ENCODE measurements at places on chromosomes 7 and 10.
A peak's percentile ranks its signal among the peaks of the same experiment; 100 is the strongest.

- no peak for DNase-seq
These were observed 62.8 kb downstream of the TAF3 start for GRCh38 chr10:7881119-7881518.

GRCh38 chr7:29140873-29141468 is 5.4 kb downstream of the CPVL start:
- no peak for DNase-seq

- DNase-seq: no peak
These were observed 321.5 kb upstream of the GHITM start for GRCh38 chr10:83817797-83818196.

GRCh38 chr7:149196151-149196704 is 882 bp downstream of the ZNF282 start:
- no peak for DNase-seq

- DNase-seq: no peak
These were observed 4.5 kb downstream of the GHRHR start for GRCh38 chr7:30968294-30968693.

- DNase-seq: peak; percentile 18
These were observed at the start of gene DGKI for GRCh38 chr7:137846827-137847567. Gene DGKI (minus strand): TSS chr7:137846974.

DNA sequence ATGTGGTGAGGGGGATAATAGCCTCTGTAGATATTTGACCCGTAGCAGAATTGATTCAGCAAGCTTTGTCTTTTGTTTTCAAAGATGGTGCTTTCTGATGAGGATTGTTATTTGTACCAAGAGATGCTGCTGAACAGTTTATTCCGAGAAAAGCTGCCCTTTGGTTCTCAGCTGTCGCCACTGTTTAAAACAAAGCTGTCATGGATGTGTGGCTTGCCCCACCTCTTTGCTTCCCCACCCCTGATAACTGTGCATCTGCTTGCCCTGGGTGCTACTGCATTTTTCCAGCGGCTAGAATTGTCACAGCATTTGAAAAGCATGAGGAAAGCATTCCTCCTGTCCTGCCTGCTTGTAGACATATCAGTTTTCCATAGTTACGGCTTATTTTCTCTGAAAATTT is 226.9 kb upstream of the CSTF2T start:
- DNase-seq: no peak

- DNase-seq: peak; percentile 53
These were observed 2.6 kb downstream of the MRPS33 start for GRCh38 chr7:141012044-141012685.

DNA sequence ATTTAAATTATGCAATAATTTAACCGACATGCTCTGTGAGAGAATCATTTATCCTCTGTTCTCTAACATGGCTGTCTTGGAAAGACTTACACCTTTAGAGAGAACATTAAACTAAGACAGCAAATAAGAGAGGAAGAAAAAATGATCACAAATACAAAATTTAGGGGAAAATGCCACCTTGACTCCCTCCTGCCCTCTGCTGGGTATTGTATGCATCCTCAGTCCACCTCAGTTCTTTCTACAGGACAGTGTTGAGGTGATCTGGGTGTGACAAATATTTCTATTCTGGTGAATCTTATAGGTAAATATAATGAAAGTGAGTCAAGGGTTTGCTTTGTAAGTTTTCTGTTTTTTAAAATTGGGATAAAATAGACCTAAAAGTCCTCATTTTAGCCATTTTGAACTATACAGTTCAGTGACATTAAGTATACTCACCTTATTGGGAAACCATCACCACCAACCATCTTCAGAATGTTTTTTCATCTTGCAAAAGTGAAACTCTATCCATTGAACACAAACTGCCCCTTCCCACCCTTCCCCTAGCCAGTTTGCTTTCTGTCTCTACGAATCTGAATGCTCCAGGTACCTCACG is 61.5 kb upstream of the ELMO1 start:
- no peak for DNase-seq

DNA sequence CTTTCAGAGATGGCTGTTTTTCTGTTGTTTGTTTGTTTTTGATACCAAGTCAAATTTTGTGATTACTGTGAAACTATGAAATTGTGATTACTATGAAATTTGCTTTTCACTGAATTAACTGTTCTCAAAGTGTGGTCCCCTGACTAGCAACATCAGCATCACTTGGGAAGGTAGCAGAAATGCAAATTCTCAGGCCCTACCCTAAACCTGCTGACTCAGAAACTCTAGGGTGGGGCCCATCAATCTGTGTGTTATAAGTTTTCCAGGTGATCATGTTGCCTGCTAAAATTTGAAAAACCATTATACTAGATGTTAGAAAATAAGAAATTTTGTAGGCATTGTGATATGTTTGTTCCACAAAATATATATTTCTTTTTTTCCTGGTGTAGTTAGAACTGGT is 1.2 kb downstream of the IFIT1B start:
- no peak for DNase-seq

GRCh38 chr10:78634835-78635234 is 433.9 kb upstream of the ZMIZ1 start:
- no peak for DNase-seq

DNA sequence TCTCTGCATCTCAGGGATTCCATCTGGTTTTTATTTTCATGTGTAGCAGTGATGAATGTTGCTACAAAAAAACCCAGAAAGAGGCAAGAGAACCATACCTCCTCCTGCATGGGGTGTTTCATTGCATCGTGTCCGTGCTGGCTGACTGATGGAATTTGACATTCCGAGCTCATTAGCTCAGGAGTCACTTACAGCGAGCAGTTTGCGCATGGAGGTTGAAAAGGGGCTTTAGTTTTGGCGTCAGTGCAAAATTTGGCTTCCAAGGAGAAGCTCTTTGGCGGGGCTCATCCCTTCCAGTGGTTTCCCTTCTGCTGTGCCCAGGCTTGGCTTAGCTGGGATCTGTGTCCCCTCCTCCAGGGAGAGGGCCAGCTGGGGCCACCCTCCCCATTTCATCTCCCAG is 25.8 kb downstream of the EMX2 start:
- peak; percentile 94 for DNase-seq

GRCh38 chr10:16942381-16943078 is 125.3 kb upstream of the RSU1 start:
- no peak for DNase-seq

DNA sequence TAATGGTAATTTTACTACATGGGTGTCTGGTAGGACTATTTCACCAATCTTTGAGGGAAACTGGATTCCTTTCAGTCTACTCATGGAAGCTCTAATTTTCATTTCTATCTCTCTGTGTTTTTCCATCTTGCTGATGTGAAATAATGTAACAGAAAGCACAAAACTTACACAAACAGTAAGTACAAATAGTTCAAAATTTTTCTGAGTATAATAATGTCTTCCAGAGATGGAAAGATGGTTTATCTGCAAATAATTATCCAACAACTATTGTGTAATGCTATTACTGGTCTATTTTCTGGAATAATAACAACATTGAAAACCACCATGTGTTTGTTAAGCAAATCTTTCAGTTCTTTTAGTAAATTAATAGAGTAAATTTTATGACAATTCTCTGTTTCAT is 565.8 kb upstream of the MGMT start:
- DNase-seq: no peak

- no peak for DNase-seq
These were observed 169.9 kb upstream of the ADO start for GRCh38 chr10:62634576-62634975.

DNA sequence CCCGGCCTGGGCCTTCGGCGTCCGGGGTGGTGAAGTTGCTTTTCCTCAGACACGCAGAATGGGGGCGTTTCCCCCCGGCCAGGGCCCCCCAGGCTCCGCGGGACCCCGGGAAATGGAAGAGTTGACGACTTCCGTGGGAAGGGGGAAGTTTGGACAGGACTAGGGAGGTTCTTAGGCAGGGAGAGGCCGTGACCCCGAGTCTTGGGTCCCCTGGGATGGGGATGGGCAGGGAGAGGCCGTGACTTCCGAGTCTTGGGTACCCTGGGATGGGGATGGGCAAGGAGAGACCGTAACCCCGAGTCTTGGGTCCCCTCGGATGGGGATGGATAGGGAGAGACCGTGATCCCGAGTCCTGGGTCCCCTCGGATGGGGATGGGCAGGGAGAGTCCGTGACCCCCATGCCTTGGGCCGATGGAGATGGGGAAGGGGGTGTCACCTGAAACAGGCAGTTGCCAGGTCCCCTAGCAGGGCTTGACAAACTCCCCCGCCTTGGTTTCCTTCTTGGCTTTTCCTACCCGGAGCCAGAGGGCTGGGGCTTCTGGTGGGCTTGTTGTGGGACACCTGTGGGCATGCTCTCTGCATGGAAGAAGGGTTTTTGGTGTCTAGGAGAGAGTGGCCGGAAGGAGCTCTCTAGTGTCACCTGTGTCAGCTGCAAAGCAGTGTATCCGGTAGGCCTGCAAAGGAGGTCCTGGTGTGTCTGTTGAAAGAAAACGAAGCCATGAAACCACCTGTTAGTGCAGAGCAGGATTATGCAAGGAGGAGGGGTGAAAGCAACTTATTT is 1.1 kb downstream of the TRRAP start:
- no peak for DNase-seq

GRCh38 chr7:17046666-17047065 is 164.9 kb upstream of the AGR3 start:
- no peak for DNase-seq

GRCh38 chr10:78408671-78409472 is 375.2 kb downstream of the RPS24 start:
- no peak for DNase-seq

GRCh38 chr10:81949283-81949682 is 74.3 kb downstream of the NRG3 start:
- DNase-seq: no peak

DNA sequence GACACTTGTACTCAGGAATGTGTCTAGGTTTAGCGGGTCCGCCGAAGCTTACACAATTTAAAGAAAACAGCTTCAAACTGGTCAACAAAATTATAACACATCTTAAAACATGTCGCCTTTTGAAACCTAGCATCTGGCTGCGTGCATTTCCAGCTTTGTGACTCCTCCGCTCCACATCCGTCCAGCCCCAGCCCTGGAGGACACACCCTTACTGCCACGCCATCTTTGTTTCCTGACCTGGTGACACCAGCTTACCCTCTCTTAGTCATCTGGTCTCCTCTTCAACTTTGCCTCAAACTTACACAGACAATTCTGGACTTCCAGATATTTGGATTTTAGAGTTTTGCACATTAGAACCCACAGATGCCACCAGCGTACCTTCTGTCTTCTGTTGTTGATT is 198.7 kb upstream of the VSTM2A start:
- DNase-seq: no peak

- DNase-seq: peak; percentile 35
These were observed 17.9 kb upstream of the FFAR4 start for GRCh38 chr10:93548376-93549071.

GRCh38 chr7:16400893-16401275 is 20.5 kb downstream of the CRPPA start:
- no peak for DNase-seq

DNA sequence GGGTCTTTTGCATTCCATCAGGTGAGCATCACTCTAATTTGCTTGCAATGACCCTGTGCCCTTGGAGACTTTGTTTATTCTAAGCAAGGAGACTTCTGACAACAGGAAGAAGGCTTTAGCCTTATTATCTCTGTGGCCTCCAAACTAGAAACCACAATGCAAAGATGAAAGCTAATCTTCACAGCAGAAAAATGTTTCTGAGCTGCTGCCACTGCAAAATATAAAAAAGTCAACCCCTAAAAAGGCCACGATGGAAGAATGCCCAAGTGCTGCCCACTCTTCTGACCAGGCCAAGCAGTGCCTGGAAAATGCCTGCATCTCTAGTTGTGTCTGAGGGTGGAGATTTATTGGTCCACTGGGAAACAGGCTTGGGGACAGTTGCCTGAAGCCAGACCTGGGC is 299.9 kb downstream of the C7orf25 start:
- no peak for DNase-seq

DNA sequence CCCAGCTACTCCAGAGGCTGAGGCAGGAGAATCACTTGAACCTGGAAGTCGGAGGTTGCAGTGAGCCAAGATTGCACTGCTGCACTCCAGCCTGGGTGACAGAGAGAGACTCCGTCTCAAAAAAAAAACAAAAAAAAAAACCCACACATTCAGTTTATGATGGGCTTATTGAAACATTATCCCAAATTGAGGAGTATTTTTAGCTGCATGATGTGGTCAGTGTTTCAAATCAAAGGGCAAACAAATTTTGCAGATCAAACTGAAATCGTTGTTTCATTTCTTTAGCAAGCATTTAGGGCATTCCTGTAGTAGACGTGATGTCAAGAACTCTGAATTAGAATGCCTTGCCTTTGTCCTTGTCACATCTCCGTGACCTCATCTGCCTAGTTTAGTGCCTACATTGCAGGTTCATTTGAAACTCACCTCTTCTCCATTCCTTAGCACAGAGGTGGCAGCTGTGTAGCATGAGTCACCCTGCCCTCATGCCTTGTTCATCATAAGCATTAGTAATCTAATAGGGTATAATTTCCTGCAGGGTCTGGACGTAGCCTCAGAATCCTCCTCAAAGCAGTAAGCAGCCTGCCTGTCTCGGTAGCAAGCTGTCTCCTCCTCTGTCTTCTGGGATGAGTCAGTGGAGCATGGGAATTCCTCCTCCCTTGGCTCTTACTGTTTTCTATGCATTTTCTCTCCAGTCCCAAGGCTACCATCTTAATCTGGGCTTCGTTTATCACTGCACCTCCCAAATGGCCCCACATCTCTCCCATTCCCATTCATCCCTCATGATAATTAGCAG is 73.8 kb downstream of the CUL1 start:
- DNase-seq: peak; percentile 92

DNA sequence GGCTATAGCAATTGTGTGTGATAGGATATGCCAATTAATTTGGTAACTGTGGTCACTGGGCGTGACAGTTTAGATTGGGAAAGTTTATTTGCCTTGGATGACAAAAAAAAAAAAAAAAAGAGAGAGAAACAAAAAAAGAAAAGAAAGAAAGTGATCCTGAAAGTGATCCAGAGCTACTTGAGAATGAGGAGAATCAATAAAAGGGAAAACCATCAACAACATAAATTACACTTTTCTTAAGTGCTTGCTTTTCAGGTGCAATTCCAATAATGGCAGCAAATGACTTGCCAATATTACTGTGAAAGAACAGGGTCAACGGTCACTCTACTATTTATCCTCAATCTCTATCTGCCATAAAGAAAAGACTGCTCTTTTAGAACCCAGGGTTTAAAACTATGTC is 191.8 kb upstream of the SEMA3C start:
- no peak for DNase-seq

DNA sequence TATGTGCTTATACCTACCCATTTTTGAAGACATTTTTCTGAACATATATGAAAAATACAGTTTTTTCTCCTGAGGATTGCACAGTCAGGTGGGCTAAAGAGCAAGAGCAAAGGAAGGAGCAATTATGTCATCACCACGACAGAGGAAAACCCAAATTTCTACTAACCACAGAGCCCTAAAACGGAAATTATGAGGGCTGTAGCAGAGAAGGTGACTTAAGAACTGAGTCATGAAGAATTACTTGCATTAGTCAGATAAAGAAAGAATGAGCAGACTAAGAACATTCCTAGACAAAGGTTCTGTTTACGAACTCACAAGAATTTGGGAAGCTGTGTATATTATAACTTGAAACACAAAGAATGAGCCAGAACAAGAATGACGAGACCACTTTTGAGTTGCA is 974.4 kb downstream of the NXPH1 start:
- peak; percentile 65 for DNase-seq
